ENCODE measurements at places on chromosomes 4 and X.
A peak's percentile ranks its signal among the peaks of the same experiment; 100 is the strongest.

GRCh38 chrX:108795240-108795639 lies 58.9 kb upstream of the IRS4 start:
- DNase-seq, result no peak

- no peak for DNase-seq
These were observed 66.6 kb upstream of the HS3ST1 start for GRCh38 chr4:11495291-11495690.

GRCh38 chr4:189053621-189054020 lies 887.1 kb upstream of the FRG1 start:
- DNase-seq, result no peak

GRCh38 chrX:46681849-46682248 lies 77.1 kb downstream of the SLC9A7 start:
- no peak for DNase-seq

DNA sequence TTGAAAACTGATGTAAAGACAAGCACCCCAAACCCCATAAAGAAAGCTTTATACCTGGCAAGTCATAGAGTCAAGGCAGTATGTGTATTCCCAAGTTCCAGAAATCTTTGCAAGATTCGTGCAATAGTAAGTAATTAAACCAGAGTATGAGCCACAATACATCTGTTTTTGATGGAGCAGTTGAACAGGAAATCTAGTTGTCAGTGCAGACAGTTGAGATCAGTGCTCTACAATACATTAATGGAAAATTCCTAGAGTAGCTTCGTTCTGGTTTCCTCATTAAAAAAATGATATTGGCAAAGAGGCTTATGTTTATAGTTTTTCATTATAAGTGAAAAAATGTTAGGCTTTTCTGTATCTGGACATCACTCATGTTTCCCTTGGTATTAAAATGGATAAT lies 575.3 kb downstream of the TRIML1 start:
- no peak for DNase-seq

DNA sequence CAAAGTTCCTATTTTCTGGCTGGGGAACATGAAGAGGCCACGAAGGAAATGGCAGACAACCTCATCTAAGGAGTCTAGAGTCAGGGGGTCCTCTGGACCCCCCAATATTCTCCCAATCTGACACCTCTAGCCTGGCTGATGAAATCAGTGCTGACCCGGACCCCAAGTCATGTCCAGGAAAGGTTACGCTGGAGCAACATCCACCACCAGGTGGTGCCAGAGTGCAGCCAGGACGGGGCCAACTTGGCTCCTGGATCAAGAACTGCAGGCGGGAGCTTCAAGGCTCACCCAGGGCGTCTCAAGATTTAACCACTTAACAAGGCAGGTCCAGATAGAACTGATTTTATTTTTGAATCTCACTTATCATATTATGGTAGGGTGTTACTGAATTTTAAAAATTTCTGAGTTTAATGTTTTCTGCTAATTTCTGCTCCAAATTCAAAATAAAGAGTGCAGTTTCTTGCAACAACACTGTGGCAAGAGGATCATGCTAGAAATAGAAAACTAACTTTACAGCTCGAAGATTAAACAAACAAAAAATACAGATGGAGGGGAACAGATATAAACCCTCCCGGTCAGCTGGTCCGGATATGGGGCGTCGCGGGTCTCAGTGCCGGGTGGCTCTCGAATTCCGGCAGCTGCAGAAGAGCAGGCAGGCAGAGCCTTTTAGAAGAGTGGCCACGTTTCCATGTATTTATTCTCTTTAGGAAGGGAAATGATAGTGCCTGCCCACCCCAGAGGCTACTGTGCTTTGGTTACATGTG lies 135.5 kb downstream of the AFAP1 start:
- peak; percentile 90 for DNase-seq

DNA sequence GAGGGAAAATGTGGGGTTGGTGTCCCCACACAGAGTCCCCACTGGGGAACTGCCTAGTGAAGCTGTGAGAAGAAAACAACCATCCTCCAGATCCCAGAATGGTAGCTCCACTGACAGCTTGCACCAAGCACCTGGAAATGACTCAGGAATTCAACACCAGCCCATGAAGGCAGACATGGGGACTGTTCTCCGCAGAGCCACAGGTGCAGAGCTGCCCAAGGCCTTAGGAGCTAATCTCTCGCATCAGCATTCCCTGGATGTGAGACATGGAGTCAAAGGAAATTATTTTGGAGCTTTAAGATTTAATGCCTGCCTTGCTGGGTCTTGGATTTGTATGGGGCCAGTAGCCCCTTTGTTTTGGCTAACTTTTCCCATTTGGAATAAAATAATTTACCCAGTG lies 367.9 kb downstream of the FAM133A start:
- DNase-seq, result no peak

- no peak for DNase-seq
These were observed at the start of gene LGI2 for GRCh38 chr4:25030277-25031076. TSS of gene LGI2 (minus strand) at chr4:25030946. CDS start at chr4:25030693, 253 bp downstream.

DNA sequence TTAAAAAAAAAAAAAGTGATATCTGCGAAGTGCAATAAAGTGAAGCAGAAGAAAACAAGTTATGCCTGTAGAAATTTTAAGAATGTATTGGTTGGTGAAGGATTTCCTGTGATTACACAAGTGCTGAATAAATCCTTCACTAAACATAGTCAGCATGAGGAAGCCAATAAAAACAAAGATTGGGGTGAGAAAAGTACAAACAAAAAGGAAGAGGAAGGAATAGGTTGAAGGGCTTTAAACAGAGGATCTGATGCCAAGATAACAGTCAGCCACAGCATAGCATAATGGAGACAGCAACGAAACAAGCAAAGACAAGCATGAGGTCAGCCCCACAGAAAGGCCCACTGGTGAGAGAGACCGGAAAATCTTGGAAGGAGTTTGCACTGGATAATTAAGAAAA lies 372.2 kb downstream of the ADAM29 start:
- DNase-seq, result no peak

- no peak for DNase-seq
These were observed 200.3 kb downstream of the AASDH start for GRCh38 chr4:56186808-56187523.

DNA sequence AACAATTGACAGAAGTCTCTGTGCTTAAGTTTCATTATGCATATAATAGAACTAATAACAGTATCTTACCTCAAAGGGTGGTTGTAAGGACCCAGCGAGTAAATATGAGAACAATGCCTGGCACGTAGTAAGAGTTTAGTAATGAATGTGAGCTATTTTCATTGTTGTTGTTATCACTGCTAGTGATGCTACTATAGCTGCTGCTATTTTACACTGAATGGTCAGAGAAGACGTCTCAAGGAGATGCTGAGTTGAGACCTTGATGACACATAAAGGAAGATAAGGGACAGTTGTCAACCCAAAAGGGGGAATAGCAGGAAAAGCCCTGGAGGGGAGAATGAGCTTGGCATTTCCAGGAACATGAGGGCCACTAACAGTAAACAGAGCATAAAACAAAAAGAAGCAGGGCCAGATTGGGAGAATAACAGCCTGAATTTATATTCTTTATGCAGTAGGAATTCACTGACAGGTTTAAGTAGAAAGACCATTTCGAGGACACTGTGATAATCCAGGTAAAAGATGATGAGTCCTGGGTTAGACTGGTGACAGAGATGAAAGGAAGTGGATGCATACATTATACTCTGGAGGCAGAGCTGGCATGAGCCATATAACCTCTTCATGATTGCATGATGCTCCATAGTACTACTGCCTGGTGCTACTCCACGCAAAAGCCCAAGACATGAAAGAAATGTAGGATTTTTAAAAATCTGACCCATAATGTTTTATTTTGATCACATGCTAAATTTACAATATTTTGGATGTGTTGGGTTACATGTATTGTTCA lies 23.1 kb downstream of the ATP8A1 start:
- no peak for DNase-seq

GRCh38 chr4:89290727-89291516 lies 16.7 kb downstream of the GPRIN3 start:
- no peak for DNase-seq

GRCh38 chr4:52203351-52203750 lies 152.2 kb downstream of the SPATA18 start:
- DNase-seq, result no peak

GRCh38 chr4:141036786-141037185 lies 96.5 kb downstream of the RNF150 start:
- no peak for DNase-seq

DNA sequence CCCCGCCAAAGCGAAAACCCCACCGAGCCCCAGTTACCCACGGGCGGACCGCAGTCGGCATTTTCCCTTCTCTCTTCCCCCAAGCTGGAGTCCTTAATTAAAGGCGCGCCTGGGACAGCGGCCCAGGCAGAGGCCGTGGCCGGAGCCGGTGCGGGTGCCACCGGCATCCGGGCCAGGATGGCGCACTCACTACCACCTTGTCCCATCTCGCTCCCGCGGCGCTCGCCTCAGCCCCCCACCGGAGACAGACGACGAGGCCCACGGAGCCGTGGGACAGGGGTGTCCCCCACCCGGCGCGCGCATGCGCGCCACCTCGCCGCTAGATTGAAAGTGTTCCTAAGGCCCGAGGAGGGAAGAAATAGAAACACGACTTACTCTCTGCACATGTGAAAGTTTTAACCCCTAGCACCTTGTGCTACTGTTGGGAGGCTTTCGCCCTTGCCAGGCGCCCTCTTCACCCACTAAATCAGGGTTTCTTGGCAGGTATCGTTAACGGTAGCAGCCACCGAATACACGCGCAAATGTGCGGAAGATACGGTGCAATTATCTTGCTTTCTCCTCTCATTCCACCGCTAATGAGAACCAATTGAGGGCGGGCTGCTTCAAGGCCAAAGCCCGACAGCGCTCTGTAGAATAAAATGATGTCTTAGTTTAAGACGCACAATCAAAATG lies 64.3 kb upstream of the CCDC160 start:
- DNase-seq, result peak; percentile 33

- DNase-seq, result no peak
These were observed 264.0 kb downstream of the TRIML1 start for GRCh38 chr4:188403272-188403671.

DNA sequence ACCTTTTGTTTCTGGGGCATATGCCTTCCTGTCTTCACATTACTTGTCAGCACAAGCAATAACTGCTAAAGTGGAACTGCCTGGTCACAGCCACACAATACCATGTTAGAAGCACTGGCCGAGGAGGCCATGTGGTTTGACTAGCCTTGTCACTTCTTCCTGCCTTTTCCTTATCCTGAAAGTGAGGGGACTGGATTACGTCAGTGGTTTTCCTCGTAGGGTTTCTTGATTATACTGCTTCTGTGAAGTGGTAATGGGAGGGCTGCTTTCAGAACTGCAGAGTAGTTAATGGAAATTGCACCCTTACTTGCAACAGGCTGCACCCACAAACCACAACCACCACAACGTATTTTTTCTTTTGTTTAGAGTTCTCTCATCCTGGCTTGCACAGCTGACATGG lies 26.6 kb downstream of the ZRSR2 start:
- DNase-seq, result peak; percentile 37

DNA sequence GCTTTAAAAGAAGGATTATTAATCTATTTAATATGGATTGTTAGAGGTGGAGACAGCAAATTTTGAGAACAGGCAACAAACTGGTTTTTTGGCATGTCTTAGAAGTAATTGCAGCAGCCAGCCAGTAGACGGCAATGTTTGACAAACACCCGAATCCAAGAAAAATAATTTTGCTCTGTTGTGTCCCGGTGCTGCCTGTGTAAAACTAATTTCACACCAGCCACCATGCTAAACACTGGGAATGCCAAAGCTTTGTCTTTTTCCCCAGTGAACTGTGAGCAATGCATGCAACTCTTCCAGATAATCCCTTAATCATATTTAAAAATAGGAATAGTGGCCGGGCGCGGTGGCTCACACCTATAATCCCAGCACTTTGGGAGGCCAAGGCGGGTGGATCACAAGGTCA lies 25.9 kb downstream of the SMIM31 start:
- peak; percentile 21 for DNase-seq

DNA sequence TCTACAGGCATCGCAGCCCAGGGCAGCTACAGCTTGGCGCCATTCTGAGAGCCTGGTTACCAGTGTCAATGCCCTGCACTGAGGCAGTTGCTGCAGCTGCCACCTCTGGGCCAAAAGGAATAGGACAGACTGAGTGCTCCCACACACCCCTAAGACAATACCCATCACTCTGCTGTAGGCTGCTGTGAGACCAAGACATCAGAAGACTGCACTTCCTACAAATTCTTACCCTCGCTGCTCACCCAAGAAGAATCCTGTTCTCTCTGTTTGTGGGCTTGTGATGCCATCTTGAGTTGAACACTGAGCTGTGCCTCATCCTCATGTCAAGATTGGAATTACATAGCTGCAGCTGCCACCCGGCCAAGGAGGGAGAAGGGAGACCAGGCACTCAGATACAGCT lies 1847.0 kb upstream of the PCDH10 start:
- no peak for DNase-seq

- DNase-seq, result no peak
These were observed 34.9 kb downstream of the ELOVL6 start for GRCh38 chr4:110163327-110164069.

DNA sequence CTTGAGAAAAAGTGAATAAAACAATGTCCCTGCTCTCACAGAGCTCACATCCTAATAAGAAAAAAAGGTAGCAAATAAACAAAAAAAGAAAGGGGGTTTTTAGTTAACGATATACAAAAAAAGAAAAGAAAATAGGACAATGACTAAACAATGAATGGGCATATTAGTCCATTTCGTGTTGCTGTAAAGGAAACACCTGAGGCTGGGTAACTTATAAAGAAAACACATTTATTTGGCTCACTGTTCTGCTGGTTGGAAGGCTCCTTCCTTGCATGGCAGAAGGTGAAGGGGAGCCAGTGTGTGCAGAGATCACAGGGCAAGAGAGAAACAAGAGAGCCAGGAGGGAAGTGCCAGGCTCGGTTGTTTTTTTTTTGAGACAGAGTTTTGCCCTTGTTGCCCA lies 4.7 kb upstream of the KLF3 start:
- DNase-seq, result no peak

DNA sequence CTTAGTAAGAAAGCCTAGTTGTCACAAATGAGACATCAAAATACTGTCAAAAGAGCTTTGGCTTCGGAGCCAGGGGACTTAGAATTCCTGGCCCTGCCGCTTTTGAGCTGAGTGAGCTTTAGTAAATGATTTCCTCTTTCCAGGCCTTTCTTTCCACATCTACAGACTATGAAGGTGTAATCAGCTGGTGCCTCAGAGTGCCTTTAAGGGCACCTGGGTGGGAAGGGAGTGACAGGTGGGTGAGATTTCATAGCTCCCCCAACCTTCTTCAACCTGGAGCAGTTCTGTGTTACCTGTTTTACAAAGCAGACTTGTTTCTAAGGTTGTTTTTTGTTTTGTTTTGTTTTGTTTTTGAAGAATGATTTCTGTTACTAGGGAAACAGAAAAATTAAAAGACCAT lies 154.7 kb upstream of the BOD1L1 start:
- DNase-seq, result no peak

GRCh38 chrX:23344904-23345271 lies 10.2 kb downstream of the PTCHD1 start:
- no peak for DNase-seq

DNA sequence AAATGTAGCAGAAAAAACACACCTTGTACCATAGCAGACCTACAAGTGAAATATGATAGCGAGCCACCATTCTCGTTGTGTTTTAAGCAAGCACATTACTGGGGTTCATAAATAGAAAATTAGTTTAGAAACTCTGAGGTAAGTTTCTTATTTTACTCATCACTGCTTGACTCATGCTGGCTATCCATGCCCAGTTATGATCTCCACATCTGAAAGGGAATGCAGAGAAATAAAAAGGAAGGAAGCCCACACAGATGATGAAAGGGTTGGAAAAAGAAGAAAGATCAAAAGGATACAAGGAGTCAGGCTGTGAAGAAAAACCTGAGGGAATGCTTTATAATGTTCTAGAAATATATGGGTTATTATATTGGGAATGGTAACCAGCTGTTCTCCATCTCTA lies 54.5 kb downstream of the CAMK2D start:
- no peak for DNase-seq

All from activated CD4-positive, alpha-beta T cell treated with anti-CD3 and anti-CD28 coated beads, Interleukin-2, amount 50 U/mL, for 48 hours (primary cell).